ENCODE measurements at places on chromosomes 7 and 10. TPM values are rescaled to one million over a fixed set of nuclear protein-coding genes. Genes with fewer than 3 reads are reported as not detected.

The NACAD gene
- total RNA-seq = 6.4 TPM

GRCh38 chr7:71842381-71842780, 569.8 kb downstream of the CALN1 start:
- H3K27me3 ChIP-seq = no peaks in the 10 kb centered on the region
- no peak overlapping the region for H3K4me3 ChIP-seq
- no peak for DNase-seq
- no peaks in the 10 kb centered on the region for H3K36me3 ChIP-seq
- no peak overlapping the region for H3K27ac ChIP-seq

DNA sequence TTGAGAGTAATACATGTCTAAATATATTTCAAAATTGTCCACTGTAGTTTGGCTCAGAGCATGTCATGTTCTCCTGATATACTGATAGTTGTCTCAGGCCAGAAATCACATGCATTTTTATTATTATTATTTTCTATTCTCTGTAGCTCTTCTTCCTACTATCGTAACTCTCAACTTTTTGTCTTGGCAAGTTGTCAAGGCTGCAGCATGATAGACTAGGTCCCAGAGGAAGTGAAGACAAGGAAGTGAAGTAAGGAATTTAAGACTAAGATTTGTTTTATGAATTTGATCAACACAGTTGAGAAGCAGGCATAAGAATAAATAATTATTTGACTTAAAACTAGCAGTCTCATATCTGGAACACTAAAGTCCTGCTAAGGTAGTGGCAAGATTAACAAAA, 369.5 kb downstream of the ABCA13 start:
- no peak overlapping the region for H3K4me3 ChIP-seq
- H3K36me3 ChIP-seq = no peaks in the 10 kb centered on the region
- DNase-seq = no peak
- H3K27ac ChIP-seq = no peak overlapping the region
- no peaks in the 10 kb centered on the region for H3K27me3 ChIP-seq
- H3K4me1 ChIP-seq = peaks cover 6% of the 10 kb centered on the region

DNA sequence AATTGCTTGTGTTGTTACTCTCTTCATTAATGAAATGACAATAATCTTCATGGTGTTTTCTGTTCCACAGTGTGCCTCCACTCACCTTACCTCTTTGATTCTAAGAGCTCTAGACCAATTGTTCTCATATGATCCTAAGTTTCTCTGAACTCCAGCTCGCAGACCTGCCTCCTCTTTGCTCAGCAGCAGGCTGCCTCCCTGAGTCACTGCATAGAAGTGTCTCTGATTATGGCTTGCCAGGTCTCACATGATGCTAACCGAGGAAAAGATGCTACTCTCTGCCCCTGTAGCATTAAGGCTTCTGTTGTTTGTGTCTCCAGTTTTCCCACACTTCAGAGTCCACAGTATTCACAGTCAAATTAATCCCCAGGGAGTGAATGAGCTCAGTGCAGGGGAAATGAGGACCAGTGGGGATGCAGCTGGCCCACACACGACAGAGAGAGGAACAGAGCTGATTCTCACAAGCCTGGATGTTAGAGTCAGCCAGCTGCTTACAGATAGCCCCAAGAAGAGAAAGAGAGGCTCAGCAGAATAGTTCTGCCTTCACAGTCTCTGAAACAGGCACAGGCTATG, 145.9 kb upstream of the EGR2 start:
- H3K4me3 ChIP-seq = no peak overlapping the region
- H3K4me1 ChIP-seq = no peaks in the 10 kb centered on the region
- no peak for DNase-seq
- H3K27ac ChIP-seq = no peak overlapping the region

DNA sequence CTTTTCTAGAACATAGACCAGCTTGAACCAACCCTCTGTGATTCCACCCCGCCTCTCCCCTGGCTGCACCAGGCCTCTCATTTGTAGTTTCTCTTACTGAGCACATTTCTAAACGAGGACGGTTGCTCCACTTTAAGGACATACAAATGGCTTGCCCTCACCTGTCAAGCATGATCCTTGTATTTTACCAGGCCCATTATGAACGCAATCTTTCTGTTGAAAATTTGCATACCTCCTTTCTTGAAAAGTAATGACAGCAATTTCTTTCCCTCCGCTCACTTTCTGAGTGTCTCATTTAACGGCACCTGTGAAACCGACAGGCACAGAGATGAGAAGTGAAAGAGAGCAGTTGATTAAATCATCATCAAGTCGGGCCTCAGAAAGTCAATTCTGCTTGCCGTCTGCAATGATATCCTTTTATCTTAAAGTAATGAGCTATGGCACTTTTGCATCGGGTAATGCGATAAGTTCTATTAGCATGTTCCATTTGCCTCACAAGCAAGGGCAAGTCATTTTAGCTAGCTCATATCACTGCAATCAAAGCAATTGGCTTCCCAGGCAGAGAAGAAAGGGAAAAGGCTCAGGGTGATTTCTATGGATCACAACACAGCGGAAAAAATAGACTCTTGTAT, 705.6 kb upstream of the GALNT17 start:
- no peaks in the 10 kb centered on the region for H3K27me3 ChIP-seq
- no peak overlapping the region for H3K4me3 ChIP-seq
- no peaks in the 10 kb centered on the region for H3K36me3 ChIP-seq
- no peak overlapping the region for H3K27ac ChIP-seq
- no peaks in the 10 kb centered on the region for H3K4me1 ChIP-seq

DNA sequence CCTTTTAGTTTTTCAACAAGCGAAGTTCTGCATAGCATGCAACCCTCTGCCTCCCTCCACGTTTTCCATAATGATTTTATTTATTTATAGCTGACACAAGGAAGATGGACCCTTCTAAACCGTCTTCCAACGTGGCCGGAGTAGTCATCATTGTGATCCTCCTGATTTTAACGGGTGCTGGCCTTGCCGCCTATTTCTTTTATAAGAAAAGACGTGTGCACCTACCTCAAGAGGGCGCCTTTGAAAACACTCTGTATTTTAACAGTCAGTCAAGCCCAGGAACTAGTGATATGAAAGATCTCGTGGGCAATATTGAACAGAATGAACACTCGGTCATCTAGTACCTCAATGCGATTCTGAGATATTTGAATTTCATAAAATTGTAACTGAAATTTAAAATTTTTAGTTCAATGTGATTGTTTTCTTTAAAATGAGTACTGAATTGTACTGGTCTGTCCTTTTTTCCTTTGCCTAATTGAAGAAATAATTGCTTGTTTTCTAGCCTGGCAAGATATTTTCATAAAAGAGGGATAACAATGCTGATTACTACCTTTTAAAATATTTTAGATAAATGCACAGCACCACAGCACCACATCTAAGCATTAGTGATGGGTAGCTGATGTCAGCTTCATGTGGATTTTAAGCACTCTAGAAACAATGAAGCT, 41.5 kb upstream of the SLC39A12 start:
- H3K4me1 ChIP-seq = no peaks in the 10 kb centered on the region
- H3K4me3 ChIP-seq = no peak overlapping the region
- no peak overlapping the region for H3K27ac ChIP-seq
- no peaks in the 10 kb centered on the region for H3K36me3 ChIP-seq

DNA sequence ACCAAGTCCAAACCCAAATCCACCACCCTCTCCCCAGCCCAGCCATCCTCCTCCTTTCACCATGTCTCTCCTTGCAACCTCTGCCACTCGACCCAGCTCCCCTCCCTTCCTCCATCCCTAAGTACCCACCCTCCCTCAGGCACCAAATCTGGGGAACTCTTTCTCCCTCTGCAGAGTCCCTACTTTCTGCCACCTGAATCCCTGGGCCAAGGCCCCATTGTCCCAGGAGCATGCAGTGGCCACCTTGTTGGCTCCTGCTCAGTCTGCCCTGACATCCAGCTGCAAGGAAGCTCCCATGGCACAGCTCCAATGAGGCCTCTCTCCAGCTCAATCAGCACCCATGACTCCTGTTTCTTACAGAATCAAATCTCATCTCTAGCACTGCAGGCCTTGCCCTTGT, 5.5 kb upstream of the UNC5B start:
- peaks cover 23% of the 10 kb centered on the region for H3K27me3 ChIP-seq
- no peak overlapping the region for H3K4me3 ChIP-seq
- no peak overlapping the region for H3K27ac ChIP-seq
- H3K36me3 ChIP-seq = no peaks in the 10 kb centered on the region
- DNase-seq = no peak

GRCh38 chr7:8228766-8229674, 32.9 kb downstream of the ICA1 start:
- no peak overlapping the region for H3K27ac ChIP-seq
- no peaks in the 10 kb centered on the region for H3K4me1 ChIP-seq
- H3K4me3 ChIP-seq = no peak overlapping the region
- no peaks in the 10 kb centered on the region for H3K36me3 ChIP-seq
- no peaks in the 10 kb centered on the region for H3K27me3 ChIP-seq
- no peak for DNase-seq

DNA sequence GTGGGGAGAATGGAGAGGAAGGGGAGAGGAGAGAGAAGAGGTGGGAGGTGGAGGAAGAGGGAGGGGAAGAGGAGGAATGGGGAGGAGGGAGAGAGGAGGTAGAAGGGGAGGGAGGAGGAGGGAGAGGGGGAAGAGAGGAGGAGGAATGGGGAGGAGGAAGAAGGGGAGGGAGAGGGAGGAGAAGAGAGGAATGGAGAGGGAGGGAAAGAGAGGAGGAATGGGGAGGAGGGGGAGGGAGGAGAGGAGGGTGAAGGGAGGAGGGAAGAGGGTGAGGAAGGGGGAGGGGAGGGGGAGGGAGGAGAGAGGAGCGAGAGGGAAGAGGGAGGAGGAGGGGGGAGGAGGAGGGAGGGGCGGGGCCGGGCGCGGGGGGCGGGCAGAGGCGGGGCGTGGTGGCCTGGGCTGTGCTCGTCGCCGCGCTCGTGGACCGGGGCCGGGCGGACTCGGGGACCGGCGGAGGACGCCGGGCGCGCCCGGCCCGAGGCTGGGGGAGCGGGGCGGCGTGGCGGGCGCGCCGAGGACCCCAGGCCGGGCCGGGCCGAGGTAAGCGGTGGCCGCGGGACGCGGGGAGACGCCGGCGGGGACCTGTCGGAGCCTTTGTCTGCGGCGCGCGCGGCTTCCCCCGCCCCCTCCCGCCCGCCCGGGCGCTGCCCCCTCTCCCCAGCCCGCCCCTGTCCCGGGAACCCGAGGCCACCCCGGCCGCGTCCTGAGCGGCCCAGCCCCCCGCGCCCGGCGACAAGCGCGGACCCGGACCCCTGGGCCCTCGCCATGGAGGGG, at the start of gene SLC29A4:
SLC29A4 (plus strand) TSS at position 401 of the 774 bp plus-strand sequence. CDS start 4,874 bp downstream, outside the sequence.
- peak within 1 kb of the TSS; percentile 40 for H3K4me3 ChIP-seq
- no peaks in the 10 kb centered on the region for H3K36me3 ChIP-seq
- H3K27me3 ChIP-seq = peaks cover 16% of the 10 kb centered on the region

- H3K27ac ChIP-seq = no peak overlapping the region
- H3K4me1 ChIP-seq = no peaks in the 10 kb centered on the region
- H3K27me3 ChIP-seq = no peaks in the 10 kb centered on the region
- no peak for DNase-seq
- H3K4me3 ChIP-seq = no peak overlapping the region
Measured at GRCh38 chr7:94562525-94562924, 52.9 kb downstream of the CASD1 start.

GRCh38 chr7:28596245-28596935, 184.1 kb downstream of the CREB5 start:
- H3K4me3 ChIP-seq = no peak overlapping the region
- no peak for DNase-seq
- H3K4me1 ChIP-seq = no peaks in the 10 kb centered on the region
- H3K27me3 ChIP-seq = no peaks in the 10 kb centered on the region
- no peaks in the 10 kb centered on the region for H3K36me3 ChIP-seq

GRCh38 chr7:158265743-158266080, 321.9 kb downstream of the PTPRN2 start:
- no peaks in the 10 kb centered on the region for H3K27me3 ChIP-seq
- no peak for DNase-seq
- H3K4me3 ChIP-seq = no peak overlapping the region
- H3K36me3 ChIP-seq = no peaks in the 10 kb centered on the region
- H3K4me1 ChIP-seq = no peaks in the 10 kb centered on the region

DNA sequence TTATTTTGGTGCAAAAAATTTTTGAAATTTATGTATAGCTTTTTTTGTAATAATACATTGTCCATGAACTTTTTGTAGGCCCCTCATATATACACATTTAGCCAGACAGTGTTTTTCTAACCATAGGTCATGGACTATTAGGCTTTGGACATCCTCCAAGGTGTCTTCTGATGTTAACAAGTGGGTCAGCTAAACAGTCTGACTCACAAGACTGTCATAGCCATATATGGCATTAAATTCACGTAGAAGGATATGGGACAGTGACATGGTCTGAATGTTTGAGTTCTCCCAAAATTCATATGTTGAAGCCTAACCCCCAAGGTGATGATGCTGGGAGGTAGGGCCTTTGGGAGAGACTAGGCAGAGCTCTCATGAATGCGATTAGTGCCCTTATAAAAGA, 14.0 kb upstream of the NUB1 start:
- H3K4me1 ChIP-seq = no peaks in the 10 kb centered on the region
- H3K36me3 ChIP-seq = no peaks in the 10 kb centered on the region
- H3K27me3 ChIP-seq = no peaks in the 10 kb centered on the region
- H3K4me3 ChIP-seq = no peak overlapping the region
- DNase-seq = no peak

GRCh38 chr7:154996101-154996500, 6.8 kb downstream of the PAXIP1 start:
- H3K4me1 ChIP-seq = peaks cover 4% of the 10 kb centered on the region
- H3K36me3 ChIP-seq = peaks cover 32% of the 10 kb centered on the region
- no peak overlapping the region for H3K27ac ChIP-seq
- H3K4me3 ChIP-seq = no peak overlapping the region
- no peak for DNase-seq

- no peak for DNase-seq
- no peaks in the 10 kb centered on the region for H3K36me3 ChIP-seq
- H3K4me3 ChIP-seq = peak overlapping the region; percentile 96
- no peaks in the 10 kb centered on the region for H3K27me3 ChIP-seq
- peaks cover 15% of the 10 kb centered on the region for H3K4me1 ChIP-seq
Measured at GRCh38 chr7:16646472-16647072, 591 bp downstream of the BZW2 start.

The HOXA1 gene
- not detected for total RNA-seq

Data from H1 (cell line).